ENCODE measurements at places on chromosomes 12 and 14. TPM values are rescaled to one million over a fixed set of nuclear protein-coding genes. Genes with fewer than 3 reads are reported as not detected.

- DNase-seq, result no peak
- no peaks in the 10 kb centered on the region for H3K4me1 ChIP-seq
- no peak overlapping the region for H3K4me3 ChIP-seq
- H3K27ac ChIP-seq, result no peak overlapping the region
These were observed 16.3 kb downstream of the DYNC1H1 start for GRCh38 chr14:101980700-101981099.

Gene APAF1
- total RNA-seq, result 43.2 TPM

DNA sequence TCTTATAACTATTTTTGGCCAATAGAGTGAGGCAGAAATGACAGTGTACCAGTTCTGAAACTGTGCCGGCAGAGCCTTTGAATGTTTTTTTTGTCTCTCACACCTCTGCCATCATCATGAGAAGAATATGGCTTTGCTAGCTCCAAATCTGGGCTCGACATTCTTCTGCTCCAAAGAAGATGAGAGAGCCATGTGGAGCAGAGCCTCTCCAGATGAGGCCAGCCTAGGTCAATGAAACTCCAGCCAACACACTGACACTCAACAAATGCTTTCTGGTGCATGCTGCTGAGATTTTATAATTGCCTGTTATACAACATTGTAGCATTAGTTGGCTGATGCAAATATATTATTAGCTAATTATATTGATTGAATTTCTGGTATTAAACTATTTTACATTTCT is 154.7 kb downstream of the SLC38A4 start:
- H3K27me3 ChIP-seq, result no peaks in the 10 kb centered on the region
- no peaks in the 10 kb centered on the region for H3K4me1 ChIP-seq
- no peaks in the 10 kb centered on the region for H3K36me3 ChIP-seq
- no peak overlapping the region for H3K4me3 ChIP-seq
- no peak overlapping the region for H3K27ac ChIP-seq
- no peak for DNase-seq

GRCh38 chr12:65204886-65205525 is 35.6 kb downstream of the LEMD3 start:
- no peaks in the 10 kb centered on the region for H3K36me3 ChIP-seq
- DNase-seq, result no peak
- H3K27me3 ChIP-seq, result no peaks in the 10 kb centered on the region
- H3K4me1 ChIP-seq, result no peaks in the 10 kb centered on the region
- H3K4me3 ChIP-seq, result no peak overlapping the region

GRCh38 chr12:94721173-94721572 is 70.8 kb upstream of the TMCC3 start:
- no peak overlapping the region for H3K27ac ChIP-seq
- no peaks in the 10 kb centered on the region for H3K27me3 ChIP-seq
- H3K4me3 ChIP-seq, result no peak overlapping the region
- H3K4me1 ChIP-seq, result peaks cover 25% of the 10 kb centered on the region
- DNase-seq, result no peak

GRCh38 chr12:131636940-131637750 is 73.7 kb upstream of the SFSWAP start:
- DNase-seq, result no peak
- H3K27ac ChIP-seq, result no peak overlapping the region
- H3K27me3 ChIP-seq, result no peaks in the 10 kb centered on the region
- no peaks in the 10 kb centered on the region for H3K36me3 ChIP-seq
- no peaks in the 10 kb centered on the region for H3K4me1 ChIP-seq
- no peak overlapping the region for H3K4me3 ChIP-seq

- H3K27me3 ChIP-seq, result no peaks in the 10 kb centered on the region
- DNase-seq, result no peak
- no peak overlapping the region for H3K4me3 ChIP-seq
- H3K36me3 ChIP-seq, result no peaks in the 10 kb centered on the region
- H3K27ac ChIP-seq, result no peak overlapping the region
These were observed 35.1 kb downstream of the OR10P1 start for GRCh38 chr12:55671746-55672145.

- no peak overlapping the region for H3K27ac ChIP-seq
- no peak for DNase-seq
- H3K4me1 ChIP-seq, result peaks cover 34% of the 10 kb centered on the region
- no peak overlapping the region for H3K4me3 ChIP-seq
These were observed 267.6 kb downstream of the DUSP6 start for GRCh38 chr12:89084751-89085150.

Gene KLHL33
- total RNA-seq, result 0.22 TPM

- no peaks in the 10 kb centered on the region for H3K36me3 ChIP-seq
- no peak overlapping the region for H3K27ac ChIP-seq
- H3K4me1 ChIP-seq, result no peaks in the 10 kb centered on the region
- no peak for DNase-seq
- no peak overlapping the region for H3K4me3 ChIP-seq
These were observed 144.3 kb downstream of the BCL11B start for GRCh38 chr14:99127651-99128167.

DNA sequence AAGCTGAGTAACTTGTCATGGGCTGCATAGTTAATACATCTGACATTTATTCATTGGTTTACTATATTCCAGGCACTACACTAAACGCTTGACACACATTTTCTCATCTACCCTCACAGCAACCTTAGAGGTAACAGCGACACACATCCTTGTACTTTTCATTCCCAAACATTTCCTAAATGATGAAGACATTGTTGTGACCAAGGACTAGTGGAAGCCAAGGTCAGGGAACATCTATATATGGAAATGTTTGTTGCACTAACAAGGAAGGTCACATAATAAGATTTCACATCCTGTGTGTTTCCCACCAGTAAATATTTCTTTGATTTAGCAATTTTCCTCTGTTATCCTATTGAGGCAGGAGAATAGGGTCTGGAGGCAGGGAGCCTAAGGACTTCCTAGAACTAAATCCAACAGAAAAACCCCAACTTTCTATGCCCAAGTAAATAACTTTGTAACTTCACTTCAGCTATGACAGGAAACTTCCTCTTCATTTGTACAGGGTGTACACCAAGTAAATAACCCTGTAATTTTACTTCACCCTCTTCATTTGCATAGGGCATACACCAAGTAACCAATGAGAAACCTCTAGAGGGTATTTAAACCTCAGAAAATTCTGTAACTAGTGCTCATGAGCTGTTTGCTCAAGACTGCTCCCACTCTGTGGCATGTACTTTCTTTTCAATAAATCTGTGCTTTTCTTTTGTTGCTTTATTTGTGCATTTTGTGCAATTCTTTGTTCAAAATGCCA is 48.4 kb downstream of the ZNF641 start:
- no peaks in the 10 kb centered on the region for H3K36me3 ChIP-seq
- no peaks in the 10 kb centered on the region for H3K4me1 ChIP-seq
- no peak overlapping the region for H3K4me3 ChIP-seq
- DNase-seq, result no peak
- peaks cover 6% of the 10 kb centered on the region for H3K27me3 ChIP-seq

GRCh38 chr12:111379942-111380554 is 11.2 kb upstream of the PHETA1 start:
- H3K36me3 ChIP-seq, result no peaks in the 10 kb centered on the region
- H3K4me1 ChIP-seq, result no peaks in the 10 kb centered on the region
- DNase-seq, result no peak
- no peak overlapping the region for H3K27ac ChIP-seq

Gene SFSWAP
- total RNA-seq, result 42.3 TPM

GRCh38 chr14:69049675-69050074 is 70.6 kb upstream of the ACTN1 start:
- H3K27ac ChIP-seq, result no peak overlapping the region
- no peak for DNase-seq
- H3K4me3 ChIP-seq, result no peak overlapping the region
- peaks cover 29% of the 10 kb centered on the region for H3K4me1 ChIP-seq
- no peaks in the 10 kb centered on the region for H3K27me3 ChIP-seq
